ENCODE measurements at places on chromosomes 1 and 21.
A peak's percentile ranks its signal among the peaks of the same experiment; 100 is the strongest.

DNA sequence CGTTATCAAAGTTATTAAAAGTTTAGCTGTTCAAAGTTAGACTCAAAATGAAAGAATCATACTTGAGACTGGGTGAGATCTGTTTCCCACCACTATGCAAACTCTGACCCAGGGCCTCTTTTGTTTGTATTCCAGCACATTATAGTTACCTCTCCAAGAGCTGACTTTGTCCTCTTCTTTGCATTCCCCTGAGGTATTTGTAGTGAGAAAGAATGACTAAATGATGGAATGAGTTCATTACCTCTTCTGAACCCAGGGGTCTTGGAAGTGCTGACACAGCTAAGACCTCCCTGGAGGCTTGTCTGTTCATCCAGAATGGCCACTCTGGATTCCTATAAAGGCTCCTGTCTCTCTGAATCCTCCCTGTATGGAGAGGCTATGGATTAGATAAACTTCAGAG, 62.4 kb downstream of the FGGY start:
- no peak for DNase-seq

DNA sequence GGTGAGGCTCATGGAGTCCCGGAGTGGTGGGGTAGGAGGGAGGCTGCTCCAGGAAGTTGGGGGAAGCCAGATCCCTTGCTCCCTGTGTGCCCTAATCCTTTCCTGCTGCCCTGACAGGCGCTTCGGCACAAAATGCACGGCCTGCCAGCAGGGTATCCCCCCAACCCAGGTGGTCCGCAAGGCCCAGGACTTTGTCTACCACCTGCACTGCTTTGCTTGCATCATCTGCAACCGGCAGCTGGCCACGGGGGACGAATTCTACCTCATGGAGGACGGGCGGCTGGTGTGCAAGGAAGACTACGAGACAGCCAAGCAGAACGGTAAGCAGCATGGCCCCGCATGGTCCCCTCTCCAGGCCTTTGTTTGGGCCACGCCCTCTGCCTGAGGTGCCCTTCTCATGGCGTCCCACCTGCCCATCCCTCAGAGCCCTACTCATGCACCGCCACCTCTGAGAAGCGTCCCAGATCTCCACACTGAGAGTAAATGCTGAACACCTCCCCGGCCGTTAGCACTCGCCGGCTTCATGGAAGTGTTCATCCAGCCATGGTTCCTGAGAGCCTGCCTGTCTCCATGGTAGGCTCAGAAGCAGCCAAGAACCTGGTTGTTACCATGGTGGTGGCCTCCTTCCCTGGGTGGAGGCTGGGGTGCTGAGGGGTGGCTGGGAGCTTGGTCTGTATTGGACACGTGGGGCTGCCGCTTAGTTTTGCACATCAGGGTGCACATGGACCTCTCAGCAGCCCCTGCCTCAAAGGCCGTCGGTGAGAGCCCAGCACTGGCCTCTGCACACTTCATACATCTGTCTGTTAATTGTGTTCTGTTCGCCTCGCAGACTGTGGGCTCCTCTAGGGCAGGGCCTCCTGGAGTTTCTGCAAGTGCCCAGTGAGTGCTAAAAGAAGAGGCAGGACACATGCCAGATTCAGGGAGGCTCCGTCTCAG, 36.5 kb downstream of the LHX4 start:
- DNase-seq = no peak

- no peak for DNase-seq
Measured at GRCh38 chr21:46181436-46181835, 2.8 kb downstream of the SPATC1L start.

DNA sequence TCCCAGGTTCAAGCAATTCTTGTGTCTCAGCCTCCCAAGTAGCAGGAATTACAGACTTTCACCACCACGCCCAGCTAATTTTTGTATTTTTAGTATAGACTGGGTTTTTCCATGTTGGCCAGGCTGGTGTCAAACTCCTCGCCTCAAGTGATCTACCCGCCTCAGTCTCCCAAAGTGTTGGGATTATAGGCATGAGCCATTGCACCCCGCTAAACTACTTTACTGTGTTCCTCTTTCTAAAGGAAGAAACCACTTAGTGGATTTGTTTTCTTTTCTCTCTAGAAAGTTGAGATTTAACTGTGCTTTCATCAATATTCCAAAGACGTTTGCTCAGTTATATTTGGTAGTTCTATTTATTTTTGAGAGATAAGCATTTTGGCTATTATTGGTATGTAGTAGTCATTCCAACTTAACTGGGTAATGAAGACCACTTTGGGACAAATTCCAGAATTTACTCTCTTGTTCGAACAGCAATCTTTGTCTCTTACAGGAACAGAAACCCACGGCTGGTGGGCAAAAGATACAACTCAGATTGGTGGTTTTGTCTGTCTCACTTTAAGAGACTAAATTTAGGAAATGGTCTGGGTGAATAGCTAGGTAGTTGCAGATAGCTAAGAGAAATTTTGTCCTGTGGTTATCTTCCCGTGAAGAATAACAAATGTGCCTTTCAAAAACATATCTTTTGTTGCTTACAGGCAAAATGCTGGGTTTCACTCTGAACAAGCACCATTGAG, 103.5 kb upstream of the CD55 start:
- DNase-seq = no peak

DNA sequence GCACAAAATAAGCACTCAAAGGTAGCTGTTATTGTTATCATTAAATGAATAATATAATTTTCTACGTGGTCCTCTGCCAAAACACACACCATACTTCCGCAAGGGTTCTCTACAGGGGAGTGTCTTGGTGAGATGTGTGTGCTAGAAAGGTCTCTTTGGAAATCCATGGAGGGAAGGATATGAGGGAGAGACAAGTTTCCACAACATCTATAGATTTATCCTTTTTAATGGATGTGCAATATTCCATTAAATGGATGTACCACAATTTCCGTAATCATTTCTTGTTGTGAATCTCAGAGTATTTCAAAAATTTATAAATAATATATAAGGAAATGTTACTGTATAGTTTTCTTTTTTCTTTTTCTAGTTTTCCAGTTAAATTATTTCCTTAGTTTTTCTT, 2.6 kb upstream of the TNFRSF8 start:
- DNase-seq = no peak

DNA sequence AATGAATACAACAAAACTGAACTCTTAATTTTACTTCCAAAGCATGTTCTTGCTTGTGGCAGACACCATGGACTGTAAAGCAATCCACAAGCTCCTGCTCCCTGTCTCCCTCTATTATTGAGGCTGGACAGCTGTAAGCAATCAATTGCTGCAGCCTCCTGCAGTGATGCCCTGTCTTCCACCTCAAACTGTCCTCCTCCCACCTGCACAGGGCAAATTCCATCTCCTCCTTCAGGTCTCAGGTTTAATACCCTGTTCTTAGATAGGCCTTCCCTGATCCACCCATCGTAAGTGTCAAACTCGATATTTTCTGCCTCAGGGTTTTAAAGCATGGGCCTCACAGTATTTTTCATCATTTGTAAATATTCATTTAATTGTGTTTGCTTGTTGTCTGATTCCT, 81.8 kb downstream of the LYST start:
- no peak for DNase-seq

GRCh38 chr21:17805966-17806365, 13.2 kb downstream of the C21orf91 start:
- DNase-seq = no peak

- no peak for DNase-seq
Measured at GRCh38 chr1:37905727-37906126, 41.1 kb downstream of the INPP5B start.

- DNase-seq = no peak
Measured at GRCh38 chr21:38534591-38534990, 36.3 kb upstream of the ERG start.

DNA sequence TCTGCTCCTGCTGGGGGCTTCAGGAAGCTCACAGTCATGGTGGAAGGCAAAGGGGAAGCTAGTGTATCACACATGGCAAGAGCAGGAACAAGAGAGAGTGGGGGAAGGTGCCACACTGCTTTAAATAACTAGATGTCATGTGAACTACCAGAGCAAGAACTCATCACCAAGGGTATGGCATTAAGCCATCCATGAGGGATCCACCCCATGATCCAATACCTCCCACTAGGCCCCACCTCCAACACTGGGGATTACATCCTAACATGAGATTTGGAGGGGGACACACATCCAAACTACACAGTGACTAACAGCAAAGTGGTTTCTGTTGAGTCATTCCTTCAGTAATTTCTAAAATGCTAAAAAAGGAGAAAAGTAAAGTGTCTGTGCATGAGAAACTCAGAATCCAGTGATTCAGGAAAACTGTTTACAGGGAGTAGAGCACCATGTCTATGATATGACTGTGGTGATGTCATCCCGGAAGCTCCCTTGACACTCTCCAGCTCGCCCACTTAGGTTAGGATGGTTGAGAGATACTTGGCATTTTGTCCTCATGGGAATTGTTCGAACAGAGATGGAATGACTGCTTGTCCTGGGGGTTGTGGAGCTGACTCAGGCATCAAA, 50.3 kb downstream of the CHD1L start:
- no peak for DNase-seq

DNA sequence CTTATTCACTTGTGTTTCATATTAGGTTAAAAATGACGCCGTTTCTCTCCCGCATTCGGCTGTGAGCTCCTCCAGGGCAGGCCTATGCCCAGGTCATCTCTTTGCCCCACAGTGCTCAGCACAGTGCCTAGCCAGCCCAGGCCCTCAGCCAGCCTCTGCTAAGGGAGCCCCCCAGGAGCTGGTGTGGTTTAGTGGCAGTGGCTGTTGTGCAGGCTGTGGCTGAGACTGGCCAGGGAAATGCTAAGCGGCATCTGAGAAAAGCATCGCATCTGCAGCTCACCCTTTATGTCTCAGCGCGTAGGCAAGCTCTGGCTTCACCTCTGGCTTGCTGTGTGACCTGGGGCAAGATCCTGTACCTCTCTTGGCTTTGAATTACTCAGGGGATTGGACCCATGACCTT, 275.1 kb downstream of the TRABD2B start:
- no peak for DNase-seq

GRCh38 chr1:240004086-240004749, 87.5 kb upstream of the FMN2 start:
- peak; percentile 12 for DNase-seq

DNA sequence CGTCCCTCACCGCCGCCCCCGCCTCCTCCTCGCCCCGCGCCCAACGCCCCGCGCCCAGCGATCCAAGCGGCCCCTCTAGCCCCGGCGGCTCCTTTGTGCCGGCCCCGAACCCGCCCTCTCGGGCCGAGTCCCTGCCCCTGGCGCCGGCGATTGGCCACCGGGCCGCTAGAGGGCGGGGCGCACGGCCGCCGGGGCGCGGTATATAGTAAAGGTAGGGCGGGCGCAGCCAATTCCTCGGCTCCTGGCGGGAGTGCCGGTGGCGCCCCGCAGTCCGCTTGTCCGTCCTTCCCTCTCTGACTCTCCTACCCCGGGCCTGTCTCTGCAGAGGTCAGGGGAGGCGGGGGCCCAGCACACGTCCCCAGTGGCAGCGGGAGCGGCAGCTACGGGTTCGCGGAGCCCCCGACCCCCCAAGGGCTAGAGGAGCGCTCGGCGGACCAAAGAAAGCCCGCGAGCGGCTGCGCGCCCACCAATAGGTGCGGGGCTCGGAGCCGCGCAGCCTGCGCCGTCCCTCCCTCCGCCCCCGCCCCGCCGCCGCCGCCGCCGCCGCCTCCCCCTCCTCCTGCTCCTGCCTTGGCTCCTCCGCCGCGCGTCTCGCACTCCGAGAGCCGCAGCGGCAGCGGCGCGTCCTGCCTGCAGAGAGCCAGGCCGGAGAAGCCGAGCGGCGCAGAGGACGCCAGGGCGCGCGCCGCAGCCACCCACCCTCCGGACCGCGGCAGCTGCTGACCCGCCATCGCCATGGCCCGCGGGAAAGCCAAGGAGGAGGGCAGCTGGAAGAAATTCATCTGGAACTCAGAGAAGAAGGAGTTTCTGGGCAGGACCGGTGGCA, at the start of gene ATP1B1:
ATP1B1 (plus strand) TSS at position 596 of the 826 bp plus-strand sequence; CDS start at position 736, 140 bp downstream.
- DNase-seq = peak; percentile 75

GRCh38 chr1:15519625-15520024, 4.4 kb downstream of the CASP9 start:
- DNase-seq = no peak

DNA sequence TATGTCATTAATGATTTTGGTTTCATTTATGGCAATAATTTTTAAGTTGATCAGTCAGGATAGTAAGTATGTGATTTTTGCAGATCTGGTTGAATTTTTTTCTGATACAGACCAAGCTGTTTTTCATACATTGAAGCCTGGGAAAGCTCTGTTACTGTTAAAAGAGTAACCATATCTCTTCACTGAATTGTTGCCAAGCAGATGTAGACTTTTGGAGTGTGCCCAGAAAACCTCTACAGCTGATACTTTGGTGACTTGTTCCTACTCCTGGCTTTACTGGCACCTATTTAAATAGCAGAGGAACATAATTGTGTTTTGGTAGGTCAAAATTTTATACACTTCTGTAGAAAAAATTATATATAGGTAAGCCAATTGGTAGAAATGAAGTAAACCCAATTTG, 49.4 kb downstream of the NFIA start:
- no peak for DNase-seq

GRCh38 chr1:216005916-216006315, 417.3 kb downstream of the USH2A start:
- no peak for DNase-seq

DNA sequence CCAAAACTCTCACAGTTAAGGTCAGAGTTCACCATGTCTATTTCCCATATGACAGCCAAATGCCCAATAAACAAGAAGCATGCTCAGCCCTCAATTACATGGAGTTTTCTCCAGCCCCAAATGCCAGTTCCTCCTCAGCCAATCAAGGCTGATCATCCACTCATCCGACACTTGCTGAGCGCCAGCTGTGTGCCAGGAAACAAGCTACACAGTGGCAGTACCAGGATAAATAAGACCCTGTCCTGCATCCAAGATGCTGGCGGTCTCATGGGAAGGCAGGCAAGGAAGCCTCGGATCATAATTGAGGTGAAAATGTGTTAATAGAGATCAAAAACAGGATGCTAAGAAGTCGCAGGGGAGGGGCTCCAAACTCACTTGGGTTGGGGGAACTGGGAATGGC, 7.7 kb downstream of the ZBTB17 start:
- no peak for DNase-seq

DNA sequence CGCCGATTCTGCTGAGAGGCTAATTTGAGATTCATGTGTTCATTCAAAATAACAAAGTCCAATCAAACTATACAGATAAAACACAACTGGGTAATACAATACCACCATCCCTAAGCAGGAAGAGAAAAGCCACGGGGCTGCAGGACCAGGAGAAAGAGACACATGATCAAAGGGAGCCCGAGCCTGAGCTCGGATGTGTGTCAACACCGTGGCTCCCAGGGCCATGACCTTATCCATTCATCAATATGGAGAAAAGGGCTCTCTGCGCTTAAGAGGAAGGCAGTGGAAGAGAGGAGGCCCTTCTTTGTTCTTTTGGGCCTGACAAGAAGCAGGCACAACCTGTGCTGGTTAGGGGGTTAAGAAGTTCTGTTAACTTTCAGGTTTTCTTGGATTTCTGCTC, 56.7 kb downstream of the HUNK start:
- DNase-seq = no peak

Data from activated CD4-positive, alpha-beta T cell treated with anti-CD3 and anti-CD28 coated beads, Interleukin-2, amount 50 U/mL, for 16 hours (primary cell).